Fibroblast of skin of back (primary cell): ENCODE measurements at places on chromosomes 12 and 14.

DNA sequence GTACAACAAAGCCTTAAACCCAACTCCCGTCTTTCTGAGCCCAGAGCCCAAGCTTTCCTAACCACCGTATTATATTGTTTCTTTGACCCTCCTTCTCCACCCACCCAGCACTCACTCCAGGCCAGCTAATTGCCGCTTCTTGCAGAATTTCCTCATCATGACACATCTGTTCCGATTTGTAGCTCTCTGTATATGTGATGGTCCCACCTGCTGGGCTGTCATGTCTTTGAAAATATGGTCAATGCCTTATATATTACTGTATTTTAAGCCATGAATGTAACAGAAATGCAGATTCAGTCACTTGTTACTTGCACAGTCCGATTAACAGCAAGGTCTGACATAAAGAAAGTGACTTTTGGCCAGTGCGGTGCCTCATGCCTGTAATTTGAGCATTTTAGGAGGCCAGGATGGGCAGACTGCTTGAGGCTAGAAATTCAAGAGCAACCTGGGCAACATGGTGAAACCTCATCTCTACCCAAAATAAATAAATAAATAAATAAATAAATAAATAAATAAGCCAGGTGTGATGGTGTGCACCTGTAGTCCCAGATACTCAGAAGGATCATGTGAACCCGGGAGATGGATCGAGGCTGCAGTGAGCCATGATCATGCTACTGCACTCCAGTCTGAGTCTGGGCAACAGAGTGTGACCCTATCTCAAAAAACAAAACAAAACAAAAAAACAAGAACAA lies 359.8 kb downstream of the ATP23 start:
- DNase-seq = no peak

DNA sequence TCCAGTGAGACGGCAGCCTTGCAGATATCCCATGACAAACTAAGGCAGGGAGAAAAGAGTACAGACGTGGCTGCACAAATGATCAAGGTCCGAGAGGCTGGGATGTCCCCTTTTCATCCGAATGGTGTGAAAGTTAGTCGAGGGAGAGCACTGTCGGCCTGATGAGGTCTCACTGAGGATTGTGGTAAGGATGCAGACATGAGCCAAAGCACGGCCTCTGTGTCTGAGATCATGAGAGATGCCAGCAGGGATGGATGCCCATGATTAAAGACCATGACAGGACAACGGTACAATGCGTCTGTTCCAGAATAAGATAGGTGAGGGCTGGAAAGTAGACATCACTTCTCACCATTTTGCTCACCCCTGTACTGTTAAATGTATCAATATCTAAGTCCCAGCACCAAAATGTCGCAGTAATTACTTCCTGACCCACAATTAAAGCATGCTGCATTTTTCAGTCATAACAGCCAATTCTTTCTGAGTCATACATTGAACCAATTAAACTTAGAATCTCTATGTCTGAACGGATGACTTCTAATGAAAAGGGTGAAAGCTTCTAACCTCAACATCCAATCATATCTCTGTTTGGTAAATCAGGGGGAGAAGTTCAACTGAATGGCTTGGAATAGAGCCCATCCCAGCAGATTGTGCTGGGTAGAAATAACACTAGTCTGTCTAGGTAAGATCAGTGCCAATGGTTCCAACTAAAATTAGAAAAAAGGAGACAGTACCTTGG lies 249.6 kb upstream of the SOX5 start:
- no peak for DNase-seq

- DNase-seq = peak; percentile 55
Measured at GRCh38 chr12:50986966-50987737, 34.8 kb downstream of the HIGD1C start.

DNA sequence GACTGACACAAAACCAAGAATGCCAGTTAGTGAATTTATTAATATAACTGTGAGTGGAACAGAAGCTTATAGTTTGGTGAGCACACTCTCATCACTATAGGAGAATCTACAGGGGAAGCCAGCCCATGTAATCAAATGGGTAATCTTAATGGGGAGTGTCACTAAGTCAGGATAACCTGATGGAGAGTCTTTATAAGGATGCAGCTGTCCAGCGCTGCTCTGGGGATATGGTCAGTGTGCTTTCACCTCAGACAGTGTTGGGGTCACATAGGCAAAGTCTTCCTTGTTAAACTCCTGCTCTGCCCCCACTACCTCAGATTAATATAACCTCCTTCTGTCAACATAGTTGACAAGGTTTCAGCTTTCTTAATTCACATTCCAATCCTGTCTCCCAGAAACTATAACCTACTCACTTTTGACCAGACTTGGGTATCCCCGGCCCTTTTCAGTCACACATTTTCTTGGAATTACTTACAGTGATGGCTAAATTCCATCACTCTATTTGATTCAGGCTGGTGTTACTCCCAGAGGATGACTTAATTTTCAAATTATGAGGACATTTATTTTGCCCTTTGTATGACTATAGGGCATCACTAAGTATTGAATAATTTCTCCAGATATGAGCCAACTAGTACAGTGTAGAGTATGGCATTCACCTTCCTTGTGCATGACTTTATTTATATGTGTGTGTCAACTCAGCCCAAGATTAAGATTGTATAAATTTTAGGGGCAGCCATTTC lies 13.2 kb downstream of the STK38L start:
- DNase-seq = peak; percentile 75

DNA sequence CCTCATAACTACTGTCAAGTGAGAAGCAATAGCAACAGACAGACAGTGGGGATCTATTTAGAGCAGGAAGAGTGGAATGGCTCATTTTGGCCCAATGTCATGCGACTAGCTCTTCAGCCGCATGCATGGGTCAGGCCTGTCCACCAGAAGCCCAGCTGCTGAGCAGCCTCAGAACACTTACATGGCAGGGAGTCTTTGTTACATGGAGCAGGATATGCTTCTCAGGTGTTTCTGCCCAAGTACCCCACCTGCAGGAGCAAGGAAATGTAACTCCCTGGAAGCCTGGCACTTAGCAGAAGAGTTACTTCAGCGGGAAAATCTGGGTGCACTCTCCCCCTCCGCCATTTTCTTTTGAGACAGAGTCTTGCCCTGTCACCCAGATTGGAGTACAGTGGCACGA lies 73.5 kb upstream of the ARHGAP5 start:
- no peak for DNase-seq

- no peak for DNase-seq
Measured at GRCh38 chr12:6392504-6392903, 8.5 kb downstream of the LTBR start.

DNA sequence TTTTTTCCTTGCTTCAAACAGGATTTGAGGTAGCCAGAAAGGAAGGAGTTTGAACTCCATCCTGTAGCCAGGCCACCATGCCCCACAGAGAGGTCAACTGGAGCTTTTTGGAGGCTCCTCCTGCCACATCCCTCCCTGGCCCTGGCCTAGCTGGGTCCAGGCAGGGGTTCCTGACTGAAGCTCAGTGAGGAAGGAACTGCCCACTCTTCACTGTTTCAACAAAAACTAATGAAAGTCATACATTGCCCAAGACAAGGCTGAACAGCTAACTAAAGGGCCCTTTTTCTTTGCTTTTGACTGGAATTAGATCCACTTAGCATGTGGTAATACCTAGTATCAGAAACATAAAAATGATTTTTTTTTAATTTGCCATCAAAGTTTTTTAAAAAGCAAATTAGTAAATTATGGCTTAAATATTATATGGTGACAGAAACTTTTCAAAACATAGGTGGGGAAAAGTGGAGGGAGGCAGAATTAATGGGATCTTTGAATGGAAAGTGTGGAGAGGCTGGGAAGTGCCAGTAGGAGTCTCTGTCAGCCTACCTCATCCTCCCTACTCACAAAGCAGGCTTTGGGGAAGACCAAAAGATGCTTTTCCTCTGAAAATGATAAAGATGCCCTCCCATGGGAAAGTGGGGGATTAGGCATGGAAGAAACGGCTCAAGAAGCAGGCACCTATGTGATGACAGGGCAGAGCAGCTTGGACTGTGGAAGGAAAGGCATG lies 22.0 kb downstream of the PLEK2 start:
- no peak for DNase-seq

GRCh38 chr14:61661471-61662400 lies 33.6 kb upstream of the HIF1A start:
- DNase-seq = peak; percentile 66
